ENCODE measurements at places on chromosomes 2 and 18.

GRCh38 chr2:71210292-71210691 is 16.6 kb downstream of the PAIP2B start:
- no peak for DNase-seq

- no peak for DNase-seq
Measured at GRCh38 chr2:151237422-151238025, 24.1 kb downstream of the RBM43 start.

DNA sequence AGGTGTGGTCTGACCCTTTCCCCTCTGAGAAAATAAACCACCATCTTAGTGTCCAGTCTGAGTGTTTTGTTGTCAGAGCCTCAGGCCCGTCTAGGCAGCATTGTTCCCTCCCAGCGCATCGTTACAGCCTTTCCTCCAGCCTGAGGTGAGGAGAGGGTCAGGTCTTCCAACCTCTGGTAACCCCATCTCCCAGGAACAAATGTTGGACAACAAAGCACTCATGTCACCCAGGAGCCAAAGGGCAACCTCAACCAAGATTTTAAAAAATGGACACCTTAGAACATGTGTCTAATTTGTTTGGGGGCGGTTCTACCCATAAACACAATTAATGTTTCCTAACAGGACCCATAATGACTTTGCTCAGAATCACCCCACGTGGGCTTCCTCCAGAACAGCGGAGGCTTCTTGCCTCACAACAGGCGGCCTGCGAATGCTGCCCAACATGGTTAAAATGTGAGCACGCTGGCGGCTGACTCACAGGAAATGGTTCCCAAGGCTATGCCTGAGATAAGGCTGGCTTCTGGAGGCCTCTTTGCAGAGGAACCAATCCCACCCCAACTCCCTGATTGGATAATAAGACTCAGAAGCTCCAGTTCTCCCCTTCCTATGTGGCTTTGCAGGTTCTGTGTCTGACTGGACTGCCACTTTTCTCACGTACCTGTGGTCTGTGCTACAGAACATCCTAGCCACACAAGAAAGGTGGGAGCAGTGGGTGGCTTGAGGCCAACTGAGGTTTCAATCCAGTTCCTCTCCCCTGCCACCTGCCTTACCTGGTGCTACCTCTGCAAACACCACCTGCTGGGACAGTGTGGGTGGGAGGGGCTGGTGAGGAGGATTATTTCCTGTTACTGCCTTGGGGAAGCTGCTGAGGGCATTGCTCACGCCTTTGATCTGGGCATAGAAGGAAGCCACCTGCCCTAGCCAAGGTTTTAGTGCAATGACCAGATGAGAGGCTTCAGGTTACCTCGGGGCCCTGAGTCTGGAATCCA is 108.8 kb downstream of the B3GNT2 start:
- no peak for DNase-seq

DNA sequence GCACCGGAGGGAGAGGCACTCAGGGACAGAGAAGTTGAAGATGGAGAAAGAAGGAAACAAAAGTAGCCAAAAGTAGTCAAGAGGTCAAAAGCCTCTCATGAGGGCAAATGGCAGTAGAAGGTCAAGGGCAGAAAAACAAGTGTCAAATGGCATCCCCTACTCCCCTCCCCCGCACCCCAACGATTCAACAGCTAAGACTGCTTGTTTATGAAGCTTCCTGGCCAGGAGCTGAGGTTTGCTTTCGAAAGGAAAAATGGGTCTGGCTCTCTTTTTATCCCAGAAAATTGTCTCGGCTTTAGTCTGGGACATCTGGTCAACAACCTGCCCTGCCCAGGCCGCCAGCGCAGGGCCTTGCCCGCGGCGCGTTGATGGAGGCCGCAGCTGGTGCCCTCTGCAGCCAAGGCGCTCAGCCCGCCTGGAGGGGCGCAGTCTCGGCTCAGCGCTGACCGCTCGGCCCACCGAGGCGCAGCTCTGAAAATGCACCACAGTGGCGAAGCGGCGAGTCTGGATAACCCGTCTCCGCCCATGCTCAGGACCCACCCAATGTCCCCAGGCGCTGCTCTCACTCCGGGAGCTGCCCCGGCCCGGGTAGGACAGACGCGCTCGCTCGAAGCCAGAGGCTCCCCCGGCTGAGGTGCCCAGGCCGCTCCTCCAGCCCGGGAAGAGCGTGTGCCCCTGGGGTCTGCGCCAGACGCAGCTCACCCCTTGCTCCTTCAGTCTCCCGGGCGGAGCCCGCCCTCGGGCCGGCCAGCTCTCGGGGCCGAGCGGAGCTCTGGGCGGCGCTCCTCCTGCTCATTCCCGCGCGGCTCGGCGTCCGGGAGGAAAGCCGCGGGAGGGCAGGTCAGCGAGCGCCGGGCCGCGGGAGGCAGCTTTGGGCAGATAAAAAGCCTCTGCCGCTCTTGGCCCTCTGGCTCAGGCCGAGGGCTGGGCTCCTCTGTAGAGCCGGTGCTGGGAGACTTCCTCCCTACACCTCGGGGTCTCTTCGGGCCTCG is 1.8 kb upstream of the TBR1 start:
- no peak for DNase-seq

- no peak for DNase-seq
Measured at GRCh38 chr2:96225016-96225533, 16.4 kb upstream of the STARD7 start.

GRCh38 chr2:215684448-215685237 is 248.8 kb upstream of the FN1 start:
- no peak for DNase-seq

GRCh38 chr2:159131267-159131913 is 155.1 kb downstream of the WDSUB1 start:
- no peak for DNase-seq

- no peak for DNase-seq
Measured at GRCh38 chr2:238493880-238494572, 67.3 kb downstream of the ASB1 start.

- DNase-seq = no peak
Measured at GRCh38 chr18:25553631-25554263, 201.8 kb upstream of the ZNF521 start.

GRCh38 chr2:26488463-26489212 is 10.7 kb upstream of the OTOF start:
- DNase-seq = no peak

DNA sequence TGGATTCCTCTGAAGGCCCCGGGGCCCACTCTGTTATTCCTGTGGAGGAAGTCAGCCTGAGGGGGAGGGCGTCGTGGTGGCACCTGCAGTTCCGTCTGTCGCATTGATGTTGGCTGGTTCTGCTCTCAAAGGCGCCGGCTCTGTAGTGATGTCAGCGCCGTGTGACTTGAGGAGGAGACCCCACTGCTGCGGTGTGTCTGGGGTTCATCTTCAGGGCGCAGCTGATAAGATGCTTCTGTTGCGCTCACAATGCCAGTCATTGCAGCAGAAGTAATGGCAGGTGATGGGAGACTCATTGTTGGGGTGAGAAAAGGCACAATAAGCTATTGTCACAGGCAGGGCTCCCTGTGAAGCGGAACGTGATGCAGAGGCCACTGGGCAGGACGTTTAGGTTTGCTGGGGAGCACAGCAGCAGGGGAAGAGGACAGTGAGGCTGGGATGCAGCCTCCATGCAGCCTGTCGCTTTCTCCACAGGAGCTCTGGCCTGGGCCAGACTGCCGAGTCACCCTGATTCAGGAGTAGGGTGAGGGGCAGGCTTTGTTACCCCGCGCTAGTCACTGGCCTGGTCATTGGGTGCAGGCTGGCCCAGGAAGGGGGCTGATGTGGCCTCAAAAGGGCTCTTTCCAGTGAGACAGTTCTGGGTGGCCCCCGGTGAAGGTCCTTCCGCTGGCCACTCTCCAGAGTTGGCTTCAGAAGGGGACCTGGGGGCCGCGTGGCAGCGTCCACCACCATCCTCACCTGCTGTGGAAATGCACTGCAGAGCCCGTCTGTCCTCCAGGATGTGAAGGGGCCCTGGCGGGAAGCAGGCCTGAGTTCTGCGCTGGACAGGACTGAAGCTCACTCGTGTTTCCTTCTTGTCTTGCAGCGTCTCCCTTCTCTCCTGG is 42.9 kb downstream of the SH3BP4 start:
- DNase-seq = no peak

DNA sequence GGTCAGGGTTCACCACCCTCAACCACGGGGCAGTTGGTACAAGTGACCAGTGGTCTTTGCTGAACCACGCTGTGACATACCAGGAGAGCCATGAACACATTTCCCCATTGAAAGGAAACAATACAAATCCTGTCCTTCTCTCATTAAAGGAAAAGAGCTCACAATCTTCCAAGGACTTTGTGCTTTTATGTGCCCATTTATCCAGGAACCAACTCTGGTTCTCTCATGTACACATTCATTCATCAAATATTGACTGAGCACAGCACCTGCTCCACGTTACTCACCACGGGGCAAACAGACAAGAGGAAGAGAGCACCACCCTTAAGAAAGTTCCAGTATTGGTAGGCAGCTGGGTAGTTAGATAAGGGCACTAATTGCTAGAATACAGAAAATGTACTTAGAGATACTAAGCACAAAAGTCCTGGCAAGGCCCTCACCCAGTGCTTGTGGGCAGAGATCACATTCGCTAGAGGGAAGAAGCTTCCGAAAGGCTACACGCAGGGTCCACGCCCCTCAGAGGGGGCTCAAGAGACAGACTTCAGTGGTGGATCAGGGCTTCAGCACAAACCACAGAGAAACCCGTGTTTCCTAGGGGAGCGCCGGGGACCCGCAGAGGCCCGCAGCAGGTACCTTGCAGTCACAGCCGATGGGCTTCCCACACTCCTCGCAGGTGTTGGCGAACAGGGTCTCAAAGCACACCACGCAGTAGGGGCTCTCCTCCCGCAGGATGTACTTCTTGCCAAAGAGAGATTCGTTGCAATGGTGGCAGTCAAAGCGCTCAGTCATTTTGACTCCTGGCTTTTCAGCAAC is 12.9 kb downstream of the FHL2 start:
- DNase-seq = no peak

- DNase-seq = no peak
Measured at GRCh38 chr18:57915248-57915647, 112.1 kb upstream of the ATP8B1 start.

- no peak for DNase-seq
Measured at GRCh38 chr18:35410561-35410960, 33.4 kb upstream of the ZNF396 start.

- DNase-seq = no peak
Measured at GRCh38 chr2:196516564-196516963, 123.0 kb upstream of the CCDC150 start.

GRCh38 chr2:105294844-105295481 is 34.6 kb downstream of the TGFBRAP1 start:
- DNase-seq = peak; percentile 74

GRCh38 chr18:32310774-32311173 is 120.9 kb downstream of the MEP1B start:
- no peak for DNase-seq

DNA sequence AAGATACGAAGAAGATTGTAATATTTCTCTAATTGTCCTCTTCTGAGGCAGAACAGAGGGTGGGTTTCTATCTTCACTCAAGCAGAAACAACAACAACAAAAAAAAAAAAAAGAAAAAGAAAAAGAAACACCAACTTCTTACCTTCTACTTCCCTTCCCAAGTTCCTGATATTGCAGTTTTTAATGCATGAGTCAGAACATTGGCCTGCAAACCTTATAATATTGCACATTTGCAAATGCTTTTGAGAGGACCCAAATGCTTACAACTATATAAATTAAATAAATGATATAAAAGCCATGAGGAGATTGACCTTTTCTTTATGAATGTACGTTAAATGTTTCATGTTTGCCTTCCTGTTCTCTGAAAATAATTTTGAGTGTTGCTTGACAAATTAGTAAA is 37.3 kb downstream of the PAX3 start:
- no peak for DNase-seq

DNA sequence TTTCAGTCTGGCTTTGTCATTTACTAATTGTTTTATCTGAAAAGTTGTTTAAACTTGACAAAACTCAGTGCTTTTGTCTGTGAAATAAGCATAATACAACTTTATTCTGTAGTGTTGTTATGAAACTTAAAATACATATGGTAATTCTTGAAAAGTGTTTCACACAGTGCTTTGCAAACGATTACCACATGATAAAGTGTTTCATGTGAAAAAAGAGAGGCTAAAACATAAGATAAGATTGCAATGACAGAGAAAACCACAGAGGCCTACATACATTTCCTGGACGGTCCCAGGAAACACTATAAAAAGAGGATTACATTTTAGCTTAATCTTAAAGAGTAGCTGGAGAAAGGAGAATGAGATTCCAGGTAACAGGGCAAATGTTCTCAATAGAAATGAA is 1934.6 kb upstream of the LRRTM1 start:
- DNase-seq = no peak

DNA sequence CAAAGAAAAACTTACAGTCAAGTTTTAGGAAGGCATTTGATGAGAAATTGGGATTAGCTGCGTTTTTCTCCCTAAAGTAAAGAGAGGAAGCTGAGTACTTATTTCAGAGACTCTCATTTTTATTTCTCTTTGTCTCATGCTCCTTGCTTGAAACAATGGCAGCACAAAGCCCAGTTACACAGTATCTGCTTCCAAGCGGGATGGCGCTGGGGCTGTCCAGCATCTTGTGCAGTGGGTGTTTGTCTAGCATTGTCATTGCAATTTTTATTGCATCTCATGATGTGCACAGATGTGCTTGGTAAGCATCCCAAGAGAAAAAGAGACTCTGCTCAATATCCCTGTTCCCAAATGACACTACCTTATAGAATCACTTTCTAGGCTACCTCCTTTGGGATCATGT is 102.8 kb upstream of the ZNF521 start:
- no peak for DNase-seq

DNA sequence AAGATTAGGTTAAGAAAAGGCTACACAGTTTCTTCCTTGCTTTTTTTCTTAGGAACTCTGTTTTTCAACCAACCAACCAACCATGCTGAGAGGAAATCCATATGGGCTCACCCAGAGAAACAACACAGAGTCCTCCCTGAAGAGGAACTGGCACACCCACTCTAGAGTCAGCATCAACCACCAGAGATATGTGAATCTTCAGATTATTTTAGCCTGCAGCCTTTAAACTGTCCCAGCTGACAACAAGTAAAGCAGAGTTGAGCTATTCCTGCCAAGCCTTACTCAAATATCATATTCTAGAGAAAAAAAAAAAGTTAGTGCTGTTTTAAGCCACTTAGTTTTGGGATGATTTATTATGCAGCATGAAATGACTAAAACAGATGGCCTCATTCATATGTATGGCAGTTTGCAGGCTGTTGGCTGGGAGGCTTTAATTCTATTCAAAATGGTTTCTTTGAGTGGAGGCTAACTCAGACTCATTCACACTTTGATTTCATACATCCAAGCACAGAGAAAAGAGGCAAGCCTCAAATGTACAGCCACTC is 1637.7 kb upstream of the LRRTM1 start:
- DNase-seq = no peak

All from type B pancreatic cell (in vitro differentiated cells).